ENCODE measurements at places on chromosomes 7 and 10. TPM values are rescaled to one million over a fixed set of nuclear protein-coding genes. Genes with fewer than 3 reads are reported as not detected.

The KIAA1217 gene
- 26.2 TPM for total RNA-seq

The GIMAP1 gene
- not detected for total RNA-seq

The TRRAP gene
- total RNA-seq = 46.8 TPM

The SNCG gene
- total RNA-seq = 144 TPM

The IL2RA gene
- total RNA-seq = not detected
